ENCODE measurements at places on chromosomes 6 and 20.

DNA sequence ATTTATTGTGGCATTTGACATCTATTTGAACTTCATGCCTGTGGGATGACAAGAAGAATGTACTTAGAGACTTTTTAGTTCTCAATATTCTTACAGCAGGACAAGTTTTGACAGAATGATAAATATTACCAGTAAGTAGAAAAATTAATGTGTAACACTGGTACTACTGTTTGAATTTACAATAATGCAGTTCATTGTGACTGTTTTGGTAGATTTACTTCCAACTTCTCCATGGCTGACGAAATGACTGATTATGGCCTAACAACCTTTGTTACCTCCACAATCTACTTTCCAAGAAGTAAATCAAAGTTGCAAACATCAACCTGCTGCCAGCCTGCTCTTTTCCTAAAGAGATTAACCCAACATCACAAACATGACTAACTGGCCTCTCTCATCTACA, 38.5 kb downstream of the PAK5 start:
- no peak for DNase-seq

- no peak for DNase-seq
These were observed 11.4 kb downstream of the TJAP1 start for GRCh38 chr6:43488667-43489276.

DNA sequence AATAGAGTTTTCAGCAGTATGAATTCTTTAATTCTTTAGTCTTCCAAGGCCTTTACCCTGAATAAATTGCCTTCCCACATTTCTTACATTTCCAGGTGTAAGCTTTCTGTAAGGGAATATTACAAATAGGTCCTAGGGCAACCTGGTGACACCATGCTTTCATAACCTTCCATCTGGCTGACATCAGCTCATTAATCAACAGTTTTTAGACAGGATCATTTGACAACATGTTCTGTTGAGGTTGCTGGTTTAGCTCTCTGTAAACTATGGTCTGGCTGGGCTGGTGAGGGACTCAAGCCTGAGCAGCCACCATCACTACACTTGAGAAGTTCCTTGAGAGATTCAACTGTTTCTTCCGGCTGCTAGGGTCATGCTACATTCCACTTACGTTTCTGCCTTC, 19.2 kb downstream of the FAM229B start:
- no peak for DNase-seq

- no peak for DNase-seq
These were observed 11.5 kb upstream of the GLP1R start for GRCh38 chr6:39037082-39037508.

DNA sequence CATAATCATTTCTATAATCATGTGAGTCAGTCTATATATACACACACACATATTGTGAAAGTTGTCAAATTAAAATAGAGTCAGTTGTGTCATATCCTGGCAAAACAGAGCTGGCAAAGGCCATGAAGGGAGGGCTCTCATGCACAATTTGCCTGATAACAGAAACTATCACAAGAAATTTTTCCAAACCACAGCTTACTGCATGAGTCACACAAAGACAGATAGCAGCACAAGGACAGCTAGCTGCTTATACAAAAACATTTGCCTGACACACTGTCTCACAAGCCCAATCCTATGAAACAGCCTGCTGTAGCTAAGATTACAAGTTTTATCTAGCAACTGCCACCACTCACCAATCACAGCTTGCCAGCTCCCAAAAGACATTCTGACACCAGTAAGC, 848.5 kb upstream of the MAN1A1 start:
- DNase-seq, result no peak

DNA sequence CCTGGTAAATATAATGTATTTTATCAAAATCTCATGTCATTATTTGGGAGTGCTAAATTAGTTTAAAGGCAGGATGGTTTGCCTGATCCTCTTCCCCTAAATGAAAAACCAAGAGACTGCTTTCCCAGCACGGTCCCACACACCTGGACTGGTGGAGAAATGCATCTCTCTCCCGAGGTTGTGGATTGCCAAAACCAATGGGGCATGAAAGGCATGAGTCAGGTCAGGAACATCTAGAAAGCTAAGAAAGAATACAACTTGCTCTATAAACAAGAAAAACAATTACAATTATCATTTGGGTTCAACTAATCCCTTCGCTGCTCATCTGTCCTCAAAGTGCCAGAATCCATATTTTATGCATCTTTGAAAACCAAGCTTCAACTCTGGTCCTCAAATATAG, 308.3 kb upstream of the IRAK1BP1 start:
- DNase-seq, result no peak

DNA sequence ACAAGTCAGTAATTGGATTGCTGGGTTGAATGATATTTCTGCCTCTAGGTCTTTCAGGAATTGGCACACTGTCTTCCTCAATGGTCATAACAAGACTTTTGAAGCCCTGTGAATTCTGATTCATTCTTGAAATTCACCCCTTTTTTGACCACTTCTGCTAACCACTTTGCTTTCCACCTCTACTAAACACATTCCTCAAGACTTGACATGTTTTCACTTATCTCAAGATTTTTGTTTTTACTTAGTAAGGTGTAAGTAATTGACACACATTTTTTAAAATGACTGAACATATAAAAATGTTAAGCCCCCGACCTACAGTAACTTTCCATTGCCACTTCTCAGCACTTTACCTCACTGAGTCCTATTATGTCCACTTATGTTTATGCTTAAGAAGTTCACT, 239.1 kb downstream of the GRM1 start:
- DNase-seq, result no peak

DNA sequence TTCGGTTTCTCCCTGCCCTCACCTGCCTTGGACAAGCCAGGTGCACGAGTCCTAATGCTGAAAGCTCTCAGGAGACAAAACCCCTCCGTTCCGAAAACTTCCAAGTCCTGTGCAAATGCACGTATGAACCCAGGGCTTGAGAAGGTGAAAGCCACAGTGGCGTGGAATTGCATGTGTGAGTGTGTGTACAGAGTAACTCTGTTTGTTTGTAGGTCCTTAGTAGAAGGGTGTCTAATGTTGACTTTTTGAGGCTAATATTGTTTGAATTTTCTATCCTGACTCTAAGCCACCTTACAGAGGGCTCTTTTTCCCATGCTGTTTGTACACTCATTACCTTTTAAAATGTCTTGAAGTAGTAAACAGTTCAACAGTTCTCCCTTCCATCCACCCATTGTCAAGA, 129.1 kb downstream of the FOXA2 start:
- no peak for DNase-seq

DNA sequence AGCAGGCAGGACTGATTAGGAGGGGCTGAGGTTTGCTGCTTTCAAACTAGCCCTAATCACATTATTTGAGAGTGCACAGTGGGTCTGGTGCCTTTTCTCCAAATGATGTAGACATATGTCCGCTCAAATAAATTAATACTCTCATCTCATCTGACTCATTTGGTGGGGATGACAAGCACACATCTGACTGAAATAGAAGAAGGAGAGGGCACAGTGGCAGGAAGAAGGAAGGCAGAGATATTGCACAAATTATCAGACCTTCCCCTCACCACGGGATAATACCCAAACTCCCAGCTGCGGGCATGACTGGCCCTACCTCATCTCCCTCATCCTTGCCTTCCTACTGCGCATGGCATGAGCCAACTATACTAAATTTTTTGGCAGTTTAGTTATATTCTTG, 33.9 kb upstream of the TNFRSF21 start:
- no peak for DNase-seq

GRCh38 chr20:50654904-50655303, 36.4 kb downstream of the RIPOR3 start:
- no peak for DNase-seq

GRCh38 chr6:33886673-33887144, 82.9 kb upstream of the MLN start:
- no peak for DNase-seq

DNA sequence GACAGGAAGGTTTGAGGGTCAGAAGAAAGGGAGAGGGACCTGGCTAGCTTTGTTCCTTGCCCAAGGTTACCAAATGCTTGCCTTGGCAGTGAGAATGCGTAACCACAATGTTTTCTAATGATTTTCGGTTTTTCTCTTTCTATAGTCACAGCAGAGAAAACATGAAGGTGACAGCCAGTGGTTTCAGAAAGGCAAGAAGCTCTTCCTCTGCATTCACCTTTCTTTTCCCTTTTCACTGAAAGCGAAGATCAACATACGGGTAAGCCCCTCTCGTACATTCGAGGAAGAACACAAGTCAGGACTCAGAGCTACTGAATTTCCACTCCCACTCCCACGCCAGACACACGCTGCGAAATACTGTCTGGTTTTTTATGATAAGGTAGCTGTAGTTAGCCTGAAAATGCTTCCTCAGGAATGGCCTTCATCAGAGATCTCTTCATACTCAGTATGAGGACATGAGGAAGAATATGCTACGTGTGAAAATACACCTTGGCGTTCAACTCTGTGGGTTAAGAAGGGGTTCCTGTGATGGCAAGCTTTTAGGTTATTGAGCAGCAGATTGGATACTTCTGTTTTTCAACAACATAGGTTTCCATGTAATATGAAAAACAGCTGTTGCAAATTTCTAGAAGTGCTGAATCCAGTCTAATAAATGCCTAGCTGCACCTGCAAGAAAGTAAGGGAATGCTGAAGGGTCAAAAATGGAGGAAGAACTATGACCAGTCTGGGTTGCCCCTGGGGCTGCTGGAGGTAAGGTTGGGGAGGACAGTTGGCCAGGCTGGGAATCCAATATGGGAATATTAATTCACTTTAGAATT, 7.4 kb upstream of the CD83 start:
- no peak for DNase-seq

DNA sequence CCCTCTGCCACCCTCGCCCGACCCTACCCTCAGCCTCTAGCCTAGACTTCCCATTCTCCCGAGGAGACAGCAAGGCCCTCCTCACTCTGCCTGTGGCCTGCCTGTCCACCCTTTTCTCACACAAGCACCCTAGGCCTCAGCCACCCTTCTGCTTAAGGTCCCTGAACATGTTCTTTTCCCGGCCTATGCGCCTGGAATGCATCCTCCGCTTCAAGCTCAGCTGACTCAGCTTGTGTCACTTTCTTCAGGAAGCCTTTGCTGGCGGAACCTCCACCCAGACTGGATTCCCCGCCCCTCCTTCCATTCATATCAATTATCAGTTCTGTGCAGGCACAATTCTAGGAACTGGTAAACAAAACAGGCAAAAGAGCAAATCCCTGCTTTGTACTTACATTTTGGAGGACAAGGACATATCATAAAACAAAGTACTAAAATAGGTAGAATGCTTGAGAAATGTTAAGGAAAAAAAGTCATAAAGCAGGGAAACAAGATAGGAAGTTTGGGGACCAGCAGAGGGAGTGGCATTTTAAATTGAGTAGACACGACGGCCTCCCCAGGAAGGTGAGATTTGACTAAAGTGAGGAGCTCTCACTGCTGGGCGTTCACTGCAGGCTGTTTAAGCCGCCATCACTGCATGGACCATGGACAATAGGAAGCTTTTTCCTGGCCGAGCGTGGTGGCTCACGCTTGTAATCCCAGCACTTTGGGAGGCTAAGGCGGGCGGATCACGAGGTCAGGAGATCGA, 17.9 kb upstream of the SNHG17 start:
- no peak for DNase-seq

DNA sequence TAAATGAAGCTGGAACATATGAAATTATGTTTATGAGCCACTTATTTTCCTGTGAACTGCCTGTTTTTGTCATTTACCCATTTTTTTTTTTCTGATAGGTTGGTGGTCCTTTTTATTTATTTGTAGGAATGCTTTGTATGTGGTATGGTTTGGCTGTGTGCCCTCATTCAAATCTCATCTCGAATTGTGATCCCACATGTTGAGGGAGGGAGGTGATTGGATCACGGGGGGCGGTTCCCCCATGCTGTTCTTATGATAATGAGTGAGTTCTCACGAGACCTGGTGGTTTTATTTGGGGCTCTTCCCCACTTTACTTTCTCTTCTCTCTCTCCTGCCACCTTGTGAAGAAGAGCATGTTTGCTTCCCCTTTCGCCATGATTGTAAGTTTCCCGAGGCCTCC, 77.3 kb downstream of the CDH26 start:
- DNase-seq, result no peak

DNA sequence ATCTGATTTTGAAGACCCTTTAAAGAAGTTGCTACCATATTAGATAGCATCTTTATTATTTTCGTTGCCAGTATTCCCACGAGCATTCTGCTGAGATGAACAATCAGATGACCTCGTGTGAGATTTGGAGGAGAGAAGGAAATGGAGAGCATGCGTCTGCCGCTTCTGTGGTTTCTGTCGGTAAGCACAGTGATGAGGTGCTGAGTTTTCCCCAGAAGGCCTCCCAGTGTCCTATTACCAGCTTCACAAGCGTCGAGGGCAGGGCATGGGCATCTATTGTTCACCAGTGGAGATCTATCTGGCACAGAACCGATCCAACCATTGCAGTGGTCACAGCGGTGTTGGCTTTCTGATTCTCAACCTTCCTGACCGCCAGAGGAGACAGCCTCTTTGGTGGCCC, 29.4 kb downstream of the TRAF3IP2 start:
- no peak for DNase-seq

DNA sequence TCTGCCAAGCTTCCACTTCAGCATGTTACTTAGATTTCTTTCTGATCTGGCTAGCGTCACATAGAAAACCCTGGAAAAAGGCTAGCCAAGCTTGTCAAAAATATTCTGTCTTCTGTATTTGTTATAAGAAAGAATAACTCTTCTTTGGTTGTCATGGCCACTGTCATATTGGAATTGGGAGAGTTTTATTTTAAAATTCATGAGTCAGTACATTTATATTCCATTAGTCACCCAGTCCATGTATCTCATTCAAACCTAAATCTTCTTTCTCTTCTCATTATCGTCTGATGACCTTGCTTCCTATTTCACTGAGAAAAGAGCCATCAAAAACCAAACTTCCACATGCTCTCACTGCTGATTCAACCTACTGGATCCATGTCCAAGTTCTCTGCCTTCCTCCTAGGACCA, 65.7 kb downstream of the EPM2A start:
- DNase-seq, result no peak

- DNase-seq, result no peak
These were observed 336.1 kb upstream of the CITED2 start for GRCh38 chr6:139710556-139710955.

DNA sequence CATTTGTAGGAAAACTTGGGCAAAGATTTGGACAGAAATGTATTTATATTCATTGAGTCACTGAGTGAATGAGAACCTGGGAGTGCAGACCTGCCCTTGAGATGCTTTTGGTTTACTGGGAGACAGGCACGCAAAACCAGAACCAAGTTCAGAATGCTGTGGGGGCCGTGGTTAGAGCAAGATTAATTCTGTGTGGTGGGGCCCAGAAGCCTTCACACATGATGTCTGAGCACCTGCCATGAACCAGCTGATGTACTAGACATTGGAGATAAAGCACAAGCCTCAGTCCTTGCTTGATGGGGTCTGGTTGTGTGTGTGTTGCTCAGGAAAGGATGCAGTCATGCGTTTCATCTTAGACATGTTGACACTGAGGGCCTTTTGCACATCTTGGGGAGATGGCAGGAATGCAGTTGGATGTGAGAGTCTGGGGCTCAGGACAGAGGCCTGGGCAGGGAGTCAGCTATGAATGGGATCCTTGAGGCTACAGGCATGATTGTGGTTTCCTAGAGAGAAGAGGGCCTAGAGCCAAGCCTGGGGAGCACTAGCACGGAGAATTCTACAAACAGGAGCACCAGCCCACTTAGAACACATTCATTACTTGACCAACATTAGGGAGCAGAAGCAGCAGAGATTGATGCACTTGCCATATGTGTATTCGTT, 114.3 kb upstream of the TMEM181 start:
- DNase-seq, result no peak
